Natural killer cell (primary cell): ENCODE measurements at places on chromosomes 6 and 20. TPM values are rescaled to one million over a fixed set of nuclear protein-coding genes. Genes with fewer than 3 reads are reported as not detected.
A peak's percentile ranks its signal among the peaks of the same experiment; 100 is the strongest.

Gene MAP1LC3A
- 20.4 TPM for total RNA-seq

Gene RSPH4A
- 0.95 TPM for total RNA-seq

Gene LHFPL5
- total RNA-seq, result not detected

Gene SLC35D3
- total RNA-seq, result not detected

Gene BPIFA1
- not detected for total RNA-seq

Gene POU3F2
- total RNA-seq, result not detected

Gene HLA-DOB
- 13.7 TPM for total RNA-seq

Gene MDC1
- 61.2 TPM for total RNA-seq

Gene ADTRP
- total RNA-seq, result not detected

Gene MCM9
- total RNA-seq, result 45.2 TPM

Gene NRN1
- total RNA-seq, result not detected

Gene MYL9
- total RNA-seq, result 13.5 TPM

Gene DEFB123
- total RNA-seq, result not detected

DNA sequence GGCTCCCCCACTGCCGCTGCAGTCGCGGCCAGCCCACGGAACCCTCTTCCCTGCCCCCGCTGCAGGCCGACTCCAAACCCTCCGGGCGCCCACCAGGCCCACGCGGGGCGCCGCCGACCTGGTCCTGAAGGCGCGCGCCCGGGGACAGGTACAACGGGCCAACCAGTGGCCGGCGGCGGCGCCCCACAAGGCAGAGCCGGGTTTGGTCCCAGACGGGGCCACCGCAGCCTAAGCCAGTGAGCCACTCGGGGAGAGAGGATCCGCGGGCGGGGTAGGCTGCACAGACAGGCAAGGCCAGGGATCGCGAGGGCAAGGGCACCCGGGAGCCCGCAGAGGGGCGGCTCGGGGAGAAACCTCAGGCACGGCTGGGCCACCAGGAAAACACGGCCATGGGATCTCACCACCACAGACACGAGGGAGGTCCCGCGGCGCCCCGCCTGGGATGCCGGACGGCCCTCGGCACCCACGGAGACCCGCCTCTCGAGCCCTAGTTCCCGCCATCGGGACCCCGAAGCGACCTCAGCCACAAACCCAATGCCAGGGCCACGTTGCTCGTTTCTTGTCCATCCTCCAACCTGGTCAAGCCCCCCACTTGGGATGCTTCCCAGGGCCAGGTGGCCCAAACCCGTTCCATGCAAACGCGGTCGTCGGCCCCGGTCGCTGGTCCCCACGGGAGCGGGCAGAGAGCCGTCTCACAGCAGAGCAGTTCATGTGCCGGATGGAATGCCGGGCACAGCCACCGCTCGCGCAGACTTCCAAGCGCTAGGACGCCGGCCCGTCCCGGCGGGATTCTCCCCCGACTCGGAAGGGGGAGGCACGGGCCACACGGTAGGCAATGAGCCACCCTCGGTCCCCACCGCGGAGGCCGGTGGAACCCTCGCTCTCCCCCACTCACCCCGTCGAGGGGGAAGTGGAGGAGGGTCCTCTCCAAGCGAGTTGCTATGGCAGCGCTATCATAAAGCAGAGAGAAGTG, 1956.6 kb upstream of the DEFB115 start:
- H3K4me1 ChIP-seq, result no peaks in the 10 kb centered on the region
- no peak overlapping the region for H3K27ac ChIP-seq

GRCh38 chr6:42694586-42694985, 27.8 kb downstream of the PRPH2 start:
- peaks cover 9% of the 10 kb centered on the region for H3K4me1 ChIP-seq
- H3K27me3 ChIP-seq, result no peaks in the 10 kb centered on the region
- peaks cover 32% of the 10 kb centered on the region for H3K36me3 ChIP-seq
- DNase-seq, result no peak

- peak overlapping the region; percentile 91 for H3K27ac ChIP-seq
- DNase-seq, result no peak
- H3K4me3 ChIP-seq, result no peak overlapping the region
- H3K36me3 ChIP-seq, result no peaks in the 10 kb centered on the region
- peaks cover 33% of the 10 kb centered on the region for H3K4me1 ChIP-seq
- H3K27me3 ChIP-seq, result no peaks in the 10 kb centered on the region
Observed at GRCh38 chr6:71287038-71287437, 1.6 kb upstream of the OGFRL1 start.

GRCh38 chr6:34098045-34098936, 47.6 kb downstream of the GRM4 start:
- no peaks in the 10 kb centered on the region for H3K4me1 ChIP-seq
- H3K4me3 ChIP-seq, result no peak overlapping the region
- H3K27me3 ChIP-seq, result no peaks in the 10 kb centered on the region
- no peak for DNase-seq
- H3K36me3 ChIP-seq, result no peaks in the 10 kb centered on the region
- H3K27ac ChIP-seq, result no peak overlapping the region

DNA sequence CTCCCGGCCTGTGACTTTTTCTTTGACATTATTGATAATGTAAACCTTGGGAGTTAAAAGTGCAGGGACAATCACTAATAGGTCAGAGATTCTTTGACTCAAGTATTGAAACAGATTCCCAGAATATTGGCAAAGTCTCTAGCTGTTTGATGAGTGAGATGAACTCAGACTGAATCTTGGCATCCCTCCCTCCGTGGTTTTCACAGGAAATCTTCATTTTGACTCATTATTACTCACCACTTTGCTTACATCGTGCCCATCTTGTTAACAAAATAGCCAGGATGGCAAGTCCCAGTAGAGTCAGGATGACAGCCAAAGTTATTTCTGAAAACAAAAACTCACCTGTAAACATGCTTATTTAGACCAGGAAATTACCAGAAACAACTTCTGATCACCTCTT, 2.0 kb downstream of the TSBP1 start:
- no peak overlapping the region for H3K4me3 ChIP-seq
- DNase-seq, result no peak
- no peaks in the 10 kb centered on the region for H3K4me1 ChIP-seq

DNA sequence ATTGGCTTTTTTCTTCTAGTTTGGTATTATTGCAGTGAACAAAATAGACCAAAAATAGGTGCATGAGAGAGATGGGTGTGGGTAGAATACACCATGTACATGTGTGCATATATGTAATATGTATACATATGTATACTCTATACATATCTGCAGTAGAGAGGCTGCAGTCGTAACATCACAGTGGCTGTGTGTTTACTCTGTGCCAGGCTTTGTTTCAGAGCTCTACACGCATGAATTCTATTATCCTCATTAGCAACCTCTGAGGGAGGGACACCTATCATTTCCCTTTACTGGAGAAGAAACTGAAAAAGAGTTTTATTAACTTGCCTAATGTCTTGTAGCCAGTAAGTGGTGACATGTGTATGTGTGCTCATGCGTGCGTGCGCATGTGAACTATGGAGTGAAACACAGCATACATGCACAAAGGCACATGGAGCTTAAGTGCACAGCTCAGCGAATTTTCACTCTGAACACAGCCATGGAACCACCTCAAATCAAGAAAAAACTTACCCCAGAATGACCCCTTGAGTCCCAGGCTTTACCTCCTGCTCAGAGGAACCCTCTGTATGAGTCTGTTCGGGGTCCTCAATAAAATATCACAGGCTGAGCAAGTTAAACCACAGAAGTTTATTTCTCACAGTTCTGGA, 452.5 kb downstream of the CDH26 start:
- no peaks in the 10 kb centered on the region for H3K4me1 ChIP-seq
- H3K27ac ChIP-seq, result no peak overlapping the region
- H3K36me3 ChIP-seq, result no peaks in the 10 kb centered on the region
- no peak for DNase-seq
- no peaks in the 10 kb centered on the region for H3K27me3 ChIP-seq

GRCh38 chr6:35148167-35148741, 7.1 kb upstream of the TCP11 start:
- H3K36me3 ChIP-seq, result no peaks in the 10 kb centered on the region
- no peak overlapping the region for H3K27ac ChIP-seq
- no peaks in the 10 kb centered on the region for H3K4me1 ChIP-seq
- no peak for DNase-seq
- peaks cover 2% of the 10 kb centered on the region for H3K27me3 ChIP-seq

GRCh38 chr6:45226081-45226480, 102.0 kb upstream of the RUNX2 start:
- no peaks in the 10 kb centered on the region for H3K27me3 ChIP-seq
- H3K4me1 ChIP-seq, result no peaks in the 10 kb centered on the region
- H3K36me3 ChIP-seq, result no peaks in the 10 kb centered on the region
- no peak for DNase-seq

- H3K36me3 ChIP-seq, result no peaks in the 10 kb centered on the region
- peak overlapping the region; percentile 89 for H3K4me3 ChIP-seq
- H3K4me1 ChIP-seq, result peaks cover 16% of the 10 kb centered on the region
- no peaks in the 10 kb centered on the region for H3K27me3 ChIP-seq
Observed at GRCh38 chr20:25623225-25623735, 534 bp downstream of the NANP start.

DNA sequence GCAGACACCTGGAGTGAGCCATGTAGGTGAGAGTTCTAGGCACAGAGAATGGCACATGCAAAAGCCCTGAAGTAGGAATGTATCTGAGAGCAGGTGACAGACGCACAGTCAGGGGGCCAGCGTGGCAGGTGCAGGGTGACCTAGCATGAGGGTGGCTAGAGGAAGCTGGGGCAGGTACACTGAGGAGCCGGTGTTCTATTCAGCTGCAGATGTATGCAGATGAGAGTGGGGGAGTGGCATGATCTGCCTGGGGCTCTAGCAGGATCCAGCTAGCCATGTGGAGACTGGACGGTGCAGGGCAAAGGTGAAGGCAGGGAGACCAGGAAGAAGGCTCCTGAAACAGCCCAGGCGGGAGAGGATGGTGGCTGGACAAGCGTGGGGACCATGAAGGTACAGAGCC, 10.7 kb downstream of the PEDS1 start:
- H3K4me3 ChIP-seq, result no peak overlapping the region
- H3K36me3 ChIP-seq, result peaks cover 35% of the 10 kb centered on the region
- H3K27ac ChIP-seq, result no peak overlapping the region

DNA sequence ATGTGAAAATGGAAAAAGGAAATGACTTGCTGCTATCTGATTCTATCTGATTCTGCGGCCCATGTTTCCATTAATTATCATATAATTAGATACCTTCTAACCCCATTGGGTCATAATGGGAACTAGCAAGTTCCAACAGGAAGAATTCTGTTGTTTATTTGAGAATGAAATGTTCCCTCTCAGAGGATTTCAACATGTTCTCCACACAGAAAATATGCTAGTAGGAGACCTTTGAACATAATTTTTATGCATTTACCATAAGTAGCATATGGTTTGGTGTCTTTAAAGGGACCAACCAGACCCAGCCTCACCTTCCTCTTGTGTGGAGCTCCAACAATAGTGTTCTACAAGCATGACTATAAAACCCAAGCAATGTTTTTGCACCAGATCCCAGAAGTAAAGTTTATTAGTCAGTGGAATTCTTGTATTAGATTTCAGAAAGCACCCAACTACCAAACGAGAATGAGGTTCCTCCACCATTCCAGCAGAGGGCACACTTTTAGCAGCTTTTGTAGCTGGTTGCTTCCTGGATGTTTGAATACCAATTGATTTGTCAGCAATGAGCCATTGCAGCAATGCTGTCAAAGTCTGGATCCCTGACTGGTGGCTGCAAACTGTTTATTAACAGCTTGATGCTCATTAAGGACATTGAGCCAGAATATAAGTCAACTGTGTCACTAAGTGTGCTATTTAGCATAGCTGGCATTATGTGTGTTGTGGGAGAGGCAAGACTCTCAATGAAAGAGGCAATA, 143.6 kb upstream of the GJE1 start:
- no peaks in the 10 kb centered on the region for H3K27me3 ChIP-seq
- no peaks in the 10 kb centered on the region for H3K4me1 ChIP-seq
- H3K36me3 ChIP-seq, result no peaks in the 10 kb centered on the region
- no peak overlapping the region for H3K27ac ChIP-seq
- DNase-seq, result peak; percentile 54
- H3K4me3 ChIP-seq, result no peak overlapping the region

- peaks cover 11% of the 10 kb centered on the region for H3K4me1 ChIP-seq
- DNase-seq, result no peak
- peaks cover 66% of the 10 kb centered on the region for H3K36me3 ChIP-seq
- no peaks in the 10 kb centered on the region for H3K27me3 ChIP-seq
- H3K27ac ChIP-seq, result no peak overlapping the region
Observed at GRCh38 chr20:36891211-36891610, 15.3 kb downstream of the TLDC2 start.

- H3K4me3 ChIP-seq, result no peak overlapping the region
- no peaks in the 10 kb centered on the region for H3K27me3 ChIP-seq
- no peaks in the 10 kb centered on the region for H3K4me1 ChIP-seq
- no peak for DNase-seq
Observed at GRCh38 chr6:22736740-22737139, 167.4 kb downstream of the HDGFL1 start.

- peak overlapping the region; percentile 34 for H3K27ac ChIP-seq
- H3K4me1 ChIP-seq, result peaks cover 33% of the 10 kb centered on the region
- DNase-seq, result peak; percentile 51
Observed at GRCh38 chr6:13488015-13488895, 855 bp upstream of the GFOD1 start.

- H3K36me3 ChIP-seq, result no peaks in the 10 kb centered on the region
- no peaks in the 10 kb centered on the region for H3K4me1 ChIP-seq
- H3K27me3 ChIP-seq, result peaks cover 3% of the 10 kb centered on the region
- no peak overlapping the region for H3K4me3 ChIP-seq
- no peak overlapping the region for H3K27ac ChIP-seq
Observed at GRCh38 chr6:18601516-18602020, 214.4 kb downstream of the RNF144B start.

DNA sequence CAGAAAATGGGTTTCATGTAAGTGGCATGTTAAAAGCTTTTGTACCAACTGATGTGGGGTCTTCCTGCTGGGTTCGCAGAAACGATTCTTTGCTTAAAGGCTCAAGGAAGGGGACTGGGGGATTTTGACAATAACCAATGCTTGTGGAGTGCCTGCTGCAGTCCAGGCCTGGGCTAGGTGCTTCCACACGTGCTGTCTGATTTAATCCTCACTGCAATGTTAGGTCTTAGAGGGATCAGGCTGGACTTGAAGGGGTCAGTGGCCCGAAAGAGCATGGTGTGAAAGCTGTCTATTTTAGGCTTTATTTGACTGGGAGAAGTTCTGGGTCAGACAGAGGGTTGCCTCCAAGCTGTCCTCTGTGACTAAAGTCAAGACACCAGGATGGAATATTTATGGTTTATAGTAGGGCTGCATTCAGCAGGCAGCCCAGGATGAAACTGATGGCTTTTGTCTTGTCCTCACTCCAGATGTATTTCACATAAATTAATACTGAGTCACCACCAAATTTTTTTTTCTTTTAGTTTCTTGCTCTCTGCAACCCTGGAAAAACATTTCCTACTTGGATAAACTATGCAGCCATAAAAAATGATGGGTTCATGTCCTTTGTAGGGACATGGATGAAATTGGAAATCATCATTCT, 219.1 kb downstream of the ZMYND8 start:
- H3K4me1 ChIP-seq, result no peaks in the 10 kb centered on the region
- no peak for DNase-seq
- H3K27ac ChIP-seq, result no peak overlapping the region
- no peaks in the 10 kb centered on the region for H3K36me3 ChIP-seq
- no peak overlapping the region for H3K4me3 ChIP-seq

- no peak overlapping the region for H3K4me3 ChIP-seq
- H3K4me1 ChIP-seq, result peaks cover 8% of the 10 kb centered on the region
- no peaks in the 10 kb centered on the region for H3K27me3 ChIP-seq
- no peaks in the 10 kb centered on the region for H3K36me3 ChIP-seq
Observed at GRCh38 chr6:116087437-116088027, 13.1 kb upstream of the NT5DC1 start.

- no peaks in the 10 kb centered on the region for H3K27me3 ChIP-seq
- DNase-seq, result no peak
- no peak overlapping the region for H3K27ac ChIP-seq
Observed at GRCh38 chr20:45299786-45300185, 6.9 kb upstream of the RBPJL start.

GRCh38 chr6:155828989-155829388, 373.4 kb upstream of the NOX3 start:
- H3K4me3 ChIP-seq, result no peak overlapping the region
- DNase-seq, result no peak
- no peaks in the 10 kb centered on the region for H3K27me3 ChIP-seq
- no peaks in the 10 kb centered on the region for H3K4me1 ChIP-seq
- H3K36me3 ChIP-seq, result no peaks in the 10 kb centered on the region
